Urinary bladder (tissue), 4 donors: ENCODE measurements at places on chromosomes 12 and 14.

- DNase-seq, result no peak
Measured at GRCh38 chr12:90331262-90331661, 622.6 kb upstream of the ATP2B1 start.

- DNase-seq, result no peak
Measured at GRCh38 chr14:100246809-100247428, 8.0 kb downstream of the YY1 start.

GRCh38 chr14:35336494-35337268 lies 44.5 kb downstream of the PSMA6 start:
- DNase-seq, result no peak

DNA sequence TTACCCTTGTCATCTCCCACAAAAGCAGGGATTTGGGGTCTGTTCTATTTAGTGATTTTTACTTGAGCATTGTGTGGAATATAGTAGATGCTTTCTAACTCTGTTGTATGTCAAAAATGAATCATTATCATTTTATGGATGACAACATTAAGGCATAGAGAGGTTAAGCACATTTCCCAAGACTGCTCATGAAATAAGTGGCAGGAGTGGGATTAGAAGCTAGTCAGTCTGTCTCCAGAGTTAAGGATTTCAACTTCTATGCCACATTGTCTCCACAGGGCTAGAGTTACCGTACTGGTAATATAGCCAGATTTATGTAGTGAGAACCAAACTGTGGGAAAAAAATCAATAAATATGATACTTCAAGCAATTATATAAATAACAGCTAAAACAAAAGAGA lies 170.6 kb upstream of the DCN start:
- DNase-seq, result no peak

DNA sequence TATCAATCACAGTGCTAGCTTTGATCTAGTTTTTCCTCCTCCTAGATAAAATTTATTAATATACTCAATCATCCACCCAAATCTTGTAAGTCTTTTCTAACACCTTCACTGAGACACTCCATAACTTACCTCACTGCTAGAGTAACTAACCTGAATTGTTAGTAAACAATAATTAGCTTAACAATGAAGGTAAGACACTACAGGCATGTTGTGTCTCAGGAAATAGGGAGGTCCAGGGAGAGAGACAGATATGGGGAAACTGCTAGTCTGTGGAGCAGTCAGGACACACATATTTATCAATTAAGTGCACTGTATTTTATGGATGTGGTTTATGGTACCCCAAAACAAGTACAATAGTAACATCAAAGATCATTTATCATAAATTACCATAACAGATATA lies 94.2 kb upstream of the SSTR1 start:
- DNase-seq, result no peak

GRCh38 chr12:124913474-124914391 lies 717 bp downstream of the UBC start:
- no peak for DNase-seq

GRCh38 chr12:2752676-2753371 lies 41.9 kb upstream of the FKBP4 start:
- DNase-seq, result no peak

GRCh38 chr12:30826276-30826675 lies 71.5 kb upstream of the CAPRIN2 start:
- DNase-seq, result no peak

DNA sequence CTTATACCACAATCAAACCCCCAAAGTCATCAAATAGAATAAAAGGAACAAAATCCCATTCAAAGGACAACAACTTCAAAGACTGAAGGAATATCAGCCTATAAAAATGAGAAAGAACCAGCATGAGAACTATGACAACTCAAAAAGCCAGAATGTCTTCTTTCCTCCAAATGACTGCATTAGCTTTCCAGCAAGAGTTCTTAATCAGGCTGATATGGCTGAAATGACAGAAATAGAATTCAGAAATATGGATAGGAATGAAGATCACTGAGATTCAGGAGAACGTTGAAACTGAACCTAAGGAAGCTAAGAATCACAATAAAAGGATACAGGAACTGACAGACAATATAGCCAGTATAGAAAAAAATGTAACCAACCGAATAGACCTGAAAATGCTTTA lies 109.5 kb downstream of the SINHCAF start:
- no peak for DNase-seq

- DNase-seq, result no peak
Measured at GRCh38 chr12:124242529-124243065, 52.3 kb upstream of the RFLNA start.

GRCh38 chr12:124654666-124655047 lies 87.2 kb upstream of the NCOR2 start:
- no peak for DNase-seq

GRCh38 chr14:99346470-99347080 lies 74.6 kb upstream of the BCL11B start:
- DNase-seq, result no peak
